ENCODE measurements at places on chromosomes 11 and 22.

DNA sequence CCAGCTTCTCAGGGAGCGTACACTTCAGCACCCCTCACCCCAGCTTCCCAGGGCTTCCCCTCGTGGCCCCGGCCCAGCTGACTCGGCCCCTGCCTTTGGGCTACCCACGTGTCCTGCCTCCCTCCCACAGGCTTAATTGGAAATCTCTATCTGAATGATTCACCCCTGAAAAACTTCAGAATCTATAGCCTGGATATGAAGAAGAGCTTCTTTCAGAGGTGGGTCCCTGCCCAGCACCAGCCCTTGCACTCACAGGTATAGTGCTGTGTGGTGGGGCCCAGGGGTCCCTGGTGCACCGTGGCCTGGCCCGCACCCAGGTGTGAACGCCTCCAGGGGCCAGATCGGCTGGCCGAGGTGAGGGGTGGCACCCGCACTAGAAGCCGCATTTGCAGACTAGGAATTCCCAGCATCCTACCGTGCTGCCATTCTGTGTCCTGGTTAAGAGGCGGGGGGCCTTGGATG is 38.4 kb downstream of the B3GAT1 start:
- no peak for DNase-seq

DNA sequence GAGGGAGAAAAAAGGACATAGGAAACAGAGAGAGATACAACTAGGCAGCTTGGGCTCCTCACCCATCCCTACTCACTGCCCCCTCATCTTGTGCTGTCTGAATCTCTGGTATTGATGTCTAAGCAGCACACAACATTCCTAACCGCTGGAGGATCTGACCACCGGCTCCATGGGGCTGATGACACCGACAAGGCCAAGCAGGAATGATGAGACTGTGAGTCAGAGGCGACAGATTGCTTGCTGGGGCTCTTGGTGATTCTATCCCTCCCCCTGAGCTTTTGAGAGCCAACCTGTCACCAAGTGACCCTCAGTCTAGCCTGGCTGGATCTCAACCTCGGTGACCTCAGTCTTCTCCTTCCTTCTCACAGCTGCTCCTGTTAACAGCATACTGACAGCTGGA is 13.8 kb downstream of the PAMR1 start:
- DNase-seq, result no peak

GRCh38 chr11:128579798-128580504 is 7.4 kb downstream of the ETS1 start:
- no peak for DNase-seq

DNA sequence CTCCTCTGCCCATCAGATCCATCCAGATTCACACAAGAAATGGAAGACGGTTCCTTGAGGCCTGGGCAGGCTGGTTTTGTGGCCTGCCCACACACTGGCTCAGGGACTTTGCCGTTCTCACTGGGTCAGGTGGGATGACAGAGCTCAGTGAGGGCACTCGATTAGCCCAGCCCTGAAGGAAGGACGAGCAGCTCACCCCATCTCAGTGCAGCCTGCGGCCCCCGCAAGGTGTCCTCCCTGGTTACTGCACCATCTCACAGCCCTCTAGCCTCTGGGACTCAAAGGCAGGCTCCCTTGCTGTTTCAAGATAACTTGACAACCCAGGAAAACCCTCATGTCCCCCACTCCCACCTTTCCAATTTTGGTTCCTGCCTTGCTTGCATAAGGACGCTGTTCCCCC is 4.2 kb downstream of the SLC16A8 start:
- no peak for DNase-seq

DNA sequence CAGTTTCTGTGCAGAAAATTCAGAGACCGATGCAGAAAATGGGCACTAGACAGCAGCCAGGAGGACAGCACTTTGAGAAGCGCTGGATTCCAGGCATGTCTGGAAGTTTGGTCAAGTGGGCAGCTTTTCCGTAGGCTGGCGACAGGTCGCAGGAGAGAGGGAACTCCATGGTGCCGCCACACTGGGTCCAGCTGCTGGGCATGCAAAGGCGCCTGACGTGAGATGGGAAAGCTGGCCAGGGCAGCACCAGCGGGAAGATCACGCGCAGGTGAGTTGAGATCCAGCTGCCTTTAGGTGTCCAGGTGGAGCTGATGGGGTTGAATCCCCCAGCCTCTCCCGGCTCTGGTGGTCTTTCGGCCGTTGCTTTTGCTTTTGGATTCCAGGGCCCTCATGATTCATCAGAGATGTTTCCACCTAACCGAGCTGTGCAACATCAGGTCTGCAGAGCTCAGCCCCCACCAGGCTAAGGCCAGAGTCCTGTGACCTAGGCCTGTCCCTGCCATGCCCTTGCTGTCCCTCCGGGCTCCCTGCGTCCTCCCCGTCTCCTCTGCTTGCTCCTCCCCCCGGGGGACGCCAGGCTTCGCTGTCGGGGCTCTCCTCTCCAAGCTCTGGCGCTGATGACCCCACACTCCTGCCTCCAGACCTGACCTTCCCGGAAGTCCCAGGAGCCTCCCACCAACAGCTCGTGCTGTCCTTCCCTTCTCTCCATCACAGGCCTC is 1001.7 kb downstream of the BRD1 start:
- no peak for DNase-seq

- no peak for DNase-seq
These were observed 77.2 kb upstream of the PPARA start for GRCh38 chr22:46072981-46073682.

- DNase-seq, result no peak
These were observed 1495.7 kb downstream of the TBC1D22A start for GRCh38 chr22:48258064-48258701.

DNA sequence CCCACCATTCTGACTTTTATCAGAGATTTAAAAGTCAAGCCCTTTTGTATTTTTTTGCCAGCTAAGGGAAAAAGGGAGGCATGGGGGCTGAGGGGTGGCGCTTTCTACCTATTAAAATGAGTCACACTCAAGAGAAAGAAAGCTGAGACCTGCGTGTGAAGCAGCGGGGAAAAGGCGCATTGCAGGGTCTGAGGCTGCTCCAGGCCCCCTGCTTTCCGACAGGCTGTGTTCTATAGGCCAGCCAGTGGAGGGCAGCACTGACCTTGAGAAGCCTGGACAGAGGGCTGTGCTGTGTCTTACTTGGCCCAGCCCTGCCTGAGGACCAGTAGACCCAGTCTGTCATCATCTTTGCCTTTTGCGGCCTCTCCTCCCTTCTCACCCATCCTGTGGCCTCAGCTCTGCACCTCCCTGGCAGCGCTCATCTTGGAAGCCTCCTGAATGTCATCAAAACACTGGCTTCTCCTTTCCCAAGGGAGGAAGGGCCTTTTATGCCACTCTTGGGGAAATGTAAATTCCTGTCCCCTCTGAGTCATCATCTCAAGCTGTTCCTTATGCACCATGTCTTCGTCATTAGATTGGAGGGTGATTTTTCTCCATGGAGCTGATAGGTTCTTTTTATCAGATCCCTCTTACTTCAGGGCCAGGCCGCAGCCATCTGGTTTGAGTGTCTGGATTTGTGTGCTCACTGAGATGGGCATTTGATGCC is 12.6 kb upstream of the MAPK8IP1 start:
- peak; percentile 10 for DNase-seq

- DNase-seq, result no peak
These were observed 47.1 kb downstream of the ASCL2 start for GRCh38 chr11:2223153-2223794.

GRCh38 chr11:66789097-66789890 is 53.9 kb upstream of the RCE1 start:
- DNase-seq, result no peak

DNA sequence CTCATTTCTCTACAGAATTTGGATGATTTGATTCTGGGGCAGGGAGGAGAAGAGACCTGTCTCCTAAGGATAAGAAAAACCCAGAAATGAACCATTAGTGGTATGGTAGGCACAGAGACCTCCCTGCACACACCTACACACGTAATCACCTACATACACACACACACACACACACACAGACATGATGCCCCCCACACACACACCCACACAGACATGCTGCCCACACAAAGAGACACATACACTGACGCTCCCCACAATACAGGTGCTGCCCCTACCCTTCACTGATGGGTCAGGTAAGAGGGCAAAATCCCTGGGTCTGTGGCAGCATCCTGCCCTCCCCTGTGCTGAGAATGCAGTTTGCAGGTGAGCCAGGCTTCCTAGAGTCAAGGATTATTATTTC is 1.1 kb upstream of the SYT7 start:
- no peak for DNase-seq

DNA sequence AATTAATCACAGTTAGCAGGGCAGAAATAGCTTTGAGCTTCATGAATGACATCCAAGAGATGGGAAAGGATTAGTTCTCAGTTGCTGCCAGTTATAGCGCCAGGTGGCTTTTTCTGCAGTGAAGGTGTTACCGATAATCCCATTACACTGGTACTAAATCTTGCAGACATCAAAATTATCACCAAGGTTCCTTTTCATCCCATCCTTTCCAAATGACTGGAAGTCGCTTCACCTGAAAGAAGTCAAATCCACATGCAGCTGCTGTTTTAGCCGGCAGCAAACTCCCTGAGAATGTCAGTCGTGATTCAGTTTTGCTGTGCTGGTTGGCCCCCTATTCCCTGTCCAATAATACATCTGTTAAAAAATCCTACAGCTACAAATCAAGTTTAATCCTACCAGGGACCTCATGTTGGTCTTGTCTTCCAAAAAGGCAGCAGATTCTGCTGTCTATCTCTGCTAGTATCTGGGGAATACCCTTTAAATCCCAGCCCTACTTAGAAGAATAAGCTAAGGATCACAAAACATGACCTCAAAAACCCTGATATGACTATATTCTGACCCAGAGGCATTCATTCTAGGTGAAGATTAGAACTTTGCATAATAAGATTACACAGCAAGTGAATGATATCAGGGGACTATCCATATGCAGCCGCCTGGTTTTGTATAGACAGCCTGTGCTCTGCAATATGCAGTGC is 31.7 kb downstream of the IMMP1L start:
- DNase-seq, result no peak

DNA sequence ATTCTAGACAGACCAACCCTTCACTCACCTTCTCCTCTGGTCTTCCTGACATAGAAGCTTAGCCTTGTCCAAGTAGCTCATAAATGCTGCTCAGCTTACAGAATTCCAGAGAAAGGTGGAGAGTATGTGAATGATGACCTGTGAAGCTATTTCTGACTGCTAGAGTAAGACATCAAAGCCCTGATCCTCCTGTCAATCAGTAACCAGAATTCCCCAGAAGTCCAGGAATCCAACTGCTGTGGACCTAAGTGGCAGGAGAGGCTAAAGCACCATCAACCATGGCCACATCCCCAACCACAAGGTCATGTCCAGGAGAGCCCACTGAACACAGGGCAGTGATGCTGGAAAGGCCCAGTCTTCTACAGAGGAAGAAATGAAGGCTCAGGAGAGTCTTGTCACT is 2.6 kb downstream of the OR51G2 start:
- DNase-seq, result no peak

DNA sequence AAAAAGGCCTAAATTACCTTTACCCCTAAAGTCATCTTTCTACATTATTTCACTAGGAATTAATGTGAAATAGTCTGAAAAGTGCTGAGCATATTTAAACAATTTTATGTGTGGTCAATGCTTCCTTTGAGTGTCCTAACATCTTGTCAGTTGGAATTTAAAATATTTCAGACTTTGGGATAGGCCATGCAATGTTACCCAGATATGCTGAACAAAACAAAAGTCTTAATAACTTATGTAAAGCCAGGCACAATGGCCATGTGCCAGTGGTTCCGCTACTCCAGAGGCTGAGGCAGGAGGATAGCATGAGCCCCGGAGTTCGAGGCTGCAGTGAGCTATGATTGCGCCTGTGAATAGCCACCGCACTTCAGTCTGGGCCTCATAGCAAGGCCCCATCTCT is 137.4 kb downstream of the CADM1 start:
- no peak for DNase-seq

GRCh38 chr22:31901388-31902137 is 42.8 kb upstream of the YWHAH start:
- DNase-seq, result no peak

GRCh38 chr11:69816671-69817070 is 2.5 kb downstream of the FGF3 start:
- DNase-seq, result no peak

DNA sequence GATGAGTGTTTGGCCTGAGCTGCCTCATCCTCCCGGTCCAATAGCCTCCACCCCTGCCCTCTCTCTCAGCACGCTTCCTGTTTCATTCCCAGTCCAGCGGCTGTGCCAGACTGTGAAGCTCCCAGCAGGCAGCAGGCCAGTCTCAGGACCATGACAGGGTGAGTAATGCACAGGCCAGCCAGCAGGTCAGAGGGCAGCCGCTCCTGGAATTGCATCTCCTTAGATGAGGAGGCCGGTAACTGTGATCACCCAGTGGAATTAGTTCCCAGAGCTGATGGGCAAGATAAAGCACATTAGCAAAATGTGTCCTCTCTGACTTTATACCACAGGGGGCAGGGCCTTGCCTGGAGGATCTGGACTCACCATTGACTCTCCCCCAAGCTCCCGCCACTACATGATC is 251.2 kb downstream of the ETS1 start:
- no peak for DNase-seq

DNA sequence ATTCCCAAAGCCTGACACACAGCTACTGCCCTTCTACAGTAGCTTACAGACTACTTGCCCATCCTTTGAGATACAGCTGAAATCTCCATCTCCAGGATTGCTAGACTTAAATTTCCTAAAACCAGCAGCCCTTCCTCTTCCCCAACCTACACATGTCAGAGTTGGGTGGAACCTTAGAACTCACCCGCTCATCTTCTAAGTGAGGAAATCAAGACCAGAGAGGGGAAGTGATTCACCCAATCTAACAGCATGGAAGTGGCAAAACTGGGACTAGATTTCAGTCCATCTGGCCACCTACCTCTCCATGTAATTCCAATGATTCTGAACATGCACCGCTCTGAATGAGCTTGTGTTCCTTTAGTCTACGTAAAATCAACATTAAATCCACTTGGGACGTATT is 1.0 kb upstream of the TMEM86A start:
- no peak for DNase-seq

DNA sequence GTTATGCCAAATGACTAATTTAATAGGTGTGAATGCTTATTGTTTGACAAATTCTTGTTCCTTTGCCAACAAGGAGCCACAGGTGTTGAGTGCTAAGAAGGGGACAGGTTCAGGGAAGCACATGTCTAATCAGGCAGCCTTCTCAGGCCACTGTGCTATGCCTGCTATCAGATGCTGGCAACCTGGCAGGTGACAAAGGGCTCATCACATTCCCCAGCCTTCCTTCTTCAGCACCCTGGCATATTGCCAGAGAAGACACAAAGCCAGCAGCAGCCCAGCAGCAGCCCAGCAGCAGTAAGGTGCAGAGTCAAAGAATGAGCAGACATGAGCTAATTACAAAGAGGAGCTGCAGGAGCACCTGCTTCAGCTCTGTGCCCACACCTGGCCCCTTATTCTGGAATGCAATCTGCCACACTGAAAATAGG is 68.2 kb downstream of the GUCY1A2 start:
- no peak for DNase-seq

Measured in stimulated activated CD4-positive, alpha-beta T cell treated with anti-CD3 and anti-CD28 coated beads, Interleukin-2, amount 100 ng/mL, for 48 hours (primary cell).